GM18507 (cell line): ENCODE measurements at places on chromosomes 7 and 10.

- no peak for DNase-seq
These were observed 134.5 kb downstream of the PKD1L1 start for GRCh38 chr7:47813620-47814260.

GRCh38 chr7:2166625-2167280, 66.0 kb downstream of the MAD1L1 start:
- no peak for DNase-seq

- no peak for DNase-seq
These were observed 771.7 kb downstream of the SORCS1 start for GRCh38 chr10:106392778-106393177.

DNA sequence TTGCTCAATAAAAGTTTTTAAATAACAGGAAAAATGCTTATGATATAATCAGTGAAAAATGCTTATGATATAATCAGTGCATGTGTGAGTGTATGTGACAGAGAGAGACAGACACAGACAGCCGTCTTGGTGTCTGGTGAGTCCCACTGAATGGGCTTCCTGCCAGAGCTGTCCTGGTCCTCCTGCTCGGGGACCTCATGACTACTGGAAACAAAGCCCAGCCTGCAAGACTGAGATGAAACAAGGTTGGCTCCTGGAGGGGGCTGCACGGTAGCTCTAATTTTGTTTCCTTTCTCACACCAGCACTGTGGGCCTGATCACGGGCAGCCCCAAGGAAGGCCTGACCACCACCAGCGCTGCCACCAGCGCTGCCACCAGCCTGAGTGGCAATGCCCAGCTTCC, 57.3 kb downstream of the NRP1 start:
- DNase-seq = no peak

GRCh38 chr7:76286842-76287403, 15.6 kb upstream of the HSPB1 start:
- no peak for DNase-seq

DNA sequence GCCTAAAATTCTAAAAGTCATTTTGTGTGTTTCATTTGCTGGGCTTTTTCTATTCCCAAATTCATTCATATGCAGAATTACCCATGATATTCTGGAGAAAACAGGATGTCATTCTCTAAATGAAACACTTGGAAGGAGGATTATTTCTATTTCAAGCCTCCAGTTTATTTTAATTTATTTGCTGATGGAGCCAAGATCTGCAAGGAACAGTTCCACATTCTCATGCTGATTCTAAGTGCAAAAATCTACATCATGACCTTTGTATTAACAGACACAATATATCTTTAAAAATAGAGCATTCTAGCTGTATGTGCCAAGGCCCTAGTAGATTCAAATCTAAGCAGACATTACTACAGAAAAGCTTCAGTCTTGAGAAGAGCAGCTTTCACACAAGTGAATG, 51.3 kb upstream of the KCND2 start:
- no peak for DNase-seq

DNA sequence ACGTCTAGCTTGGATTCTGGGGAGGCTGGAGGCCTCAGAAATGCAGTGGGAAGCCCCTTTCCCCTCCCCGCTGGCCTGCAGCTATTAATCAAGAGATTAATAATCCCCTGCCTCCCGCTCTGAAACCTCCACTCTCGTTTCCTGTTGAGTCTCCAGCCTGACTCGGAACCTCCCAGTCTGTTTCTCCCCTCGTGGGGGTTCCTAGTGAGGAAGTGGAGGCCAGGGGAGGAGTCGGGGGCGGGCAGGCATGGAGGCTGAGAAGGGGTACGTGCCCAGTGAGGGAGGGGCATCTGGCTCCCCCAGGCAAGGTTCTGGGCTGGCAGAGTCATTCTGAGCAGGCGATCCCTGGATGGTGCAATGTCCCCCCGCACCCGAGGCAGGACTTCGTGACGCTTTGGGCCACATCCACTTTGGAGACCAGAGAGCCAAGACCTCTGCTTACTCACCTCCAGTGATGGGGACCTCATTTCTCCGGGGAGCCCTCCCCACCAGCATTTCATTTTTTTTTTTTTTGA, 73.6 kb downstream of the COL26A1 start:
- DNase-seq = no peak

- no peak for DNase-seq
These were observed 52.8 kb downstream of the C10orf105 start for GRCh38 chr10:71666639-71667386.

- DNase-seq = no peak
These were observed 206.7 kb upstream of the POT1 start for GRCh38 chr7:125136341-125136740.

DNA sequence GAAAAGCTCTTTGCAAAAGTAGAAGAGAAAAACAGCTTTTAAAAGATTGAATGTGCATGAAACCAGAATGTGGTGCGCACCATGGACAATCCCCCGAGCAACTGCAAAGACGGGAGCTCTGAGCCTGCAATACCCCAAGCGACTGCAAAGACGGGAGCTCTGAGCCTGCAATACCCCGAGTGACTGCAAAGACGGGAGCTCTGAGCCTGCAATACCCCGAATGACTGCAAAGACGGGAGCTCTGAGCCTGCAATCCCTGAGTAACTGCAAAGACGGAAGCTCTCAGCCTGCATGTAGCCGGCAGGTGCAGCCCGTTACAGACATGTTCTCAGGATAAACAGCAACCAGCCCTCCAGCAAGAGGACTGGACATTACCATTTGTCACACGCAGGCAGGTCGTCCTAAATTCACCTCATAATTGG, 6.2 kb downstream of the ZNF775 start:
- DNase-seq = no peak

GRCh38 chr7:23369695-23370404, 70.7 kb downstream of the MALSU1 start:
- DNase-seq = no peak

DNA sequence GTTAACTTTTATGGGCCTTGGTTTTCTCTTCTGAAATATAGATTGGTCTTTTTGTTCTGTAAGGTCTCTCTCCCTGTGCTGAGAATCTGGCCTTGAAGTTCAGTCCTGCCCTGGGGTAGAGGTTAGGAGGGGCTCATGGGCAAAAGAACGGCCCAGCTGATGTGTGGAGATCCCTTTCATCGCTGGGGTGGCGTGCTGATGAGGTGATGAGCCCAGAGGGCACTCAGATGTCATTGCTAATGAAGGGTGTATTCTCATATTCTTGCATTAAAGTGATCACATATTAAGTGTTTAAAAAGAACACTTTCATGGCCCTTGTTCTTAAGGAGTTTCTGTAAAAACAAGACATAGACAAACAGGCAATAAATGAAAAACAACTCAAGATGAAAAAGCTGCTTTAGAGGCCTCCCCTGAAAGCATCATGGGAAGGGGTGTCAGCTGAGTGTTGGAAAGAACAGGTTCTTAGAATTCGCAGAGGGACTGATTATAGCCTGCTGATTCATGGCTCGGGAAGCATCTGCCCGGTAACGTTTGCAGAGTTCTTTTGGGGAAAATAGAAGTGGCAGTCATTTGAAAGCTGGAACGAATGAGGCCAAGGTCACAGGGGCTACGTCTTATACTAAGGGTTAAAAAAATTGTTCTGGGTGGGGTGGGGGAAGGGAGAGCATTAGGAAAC, 72.5 kb upstream of the GPR158 start:
- DNase-seq = no peak

DNA sequence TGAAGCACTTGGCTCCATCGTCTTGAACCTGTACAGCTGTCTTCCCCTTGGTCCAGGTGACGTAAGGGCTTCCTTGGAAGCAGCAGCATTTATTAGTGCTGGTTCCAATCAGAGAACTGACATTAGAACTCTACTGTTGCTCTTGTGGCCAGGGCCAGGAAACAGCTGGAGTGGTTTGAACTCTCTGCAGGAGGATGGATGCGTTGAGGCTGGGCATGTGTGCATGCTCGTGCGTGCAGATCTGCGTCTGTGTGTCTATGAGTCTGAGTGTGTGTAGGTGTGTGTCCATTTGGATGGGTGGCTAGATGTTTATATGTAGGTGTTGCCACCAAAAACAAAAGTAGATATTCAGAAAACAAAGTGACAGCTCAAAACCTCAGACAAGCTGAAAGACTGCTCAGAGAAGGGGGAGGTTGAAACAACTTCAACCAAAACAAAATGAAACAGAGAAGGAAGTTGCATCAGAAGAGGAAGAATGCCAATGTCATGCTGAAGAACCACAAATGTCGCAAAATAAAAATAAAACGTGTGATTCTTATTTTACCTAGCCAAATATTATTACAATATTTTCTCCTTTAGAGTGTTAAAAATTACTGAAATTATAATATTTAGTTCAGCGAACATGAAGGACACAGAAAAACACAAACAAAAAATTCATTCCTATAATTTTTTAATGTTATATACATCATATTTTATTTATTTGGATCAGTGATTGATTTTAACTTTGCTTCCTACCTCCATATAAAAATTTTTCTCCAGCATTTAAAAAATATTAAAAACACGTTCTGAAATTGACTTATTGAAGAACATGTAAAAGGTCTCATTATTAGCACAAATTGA, 96.1 kb upstream of the MKLN1 start:
- peak; percentile 46 for DNase-seq

- no peak for DNase-seq
These were observed 18.5 kb downstream of the MYH16 start for GRCh38 chr7:99290980-99291607.
